Right renal cortex interstitium (tissue), 3 donors: ENCODE measurements at places on chromosomes 2 and 18. TPM values are rescaled to one million over a fixed set of nuclear protein-coding genes. Genes with fewer than 3 reads are reported as not detected.

Gene UGT1A1
- polyA plus RNA-seq = 0.18 TPM

Gene ACVR1C
- 0.37 TPM for polyA plus RNA-seq

Gene SNORC
- 2.2 TPM for polyA plus RNA-seq

Gene LINC00305
- polyA plus RNA-seq = 3.4 TPM

Gene GRP
- 1.6 TPM for polyA plus RNA-seq

Gene GGCX
- 37.7 TPM for polyA plus RNA-seq

Gene ERMN
- 0.24 TPM for polyA plus RNA-seq

Gene SERPINB3
- not detected for polyA plus RNA-seq

Gene GPR45
- 0.12 TPM for polyA plus RNA-seq

Gene SPR
- polyA plus RNA-seq = 13.6 TPM
